ENCODE measurements at places on chromosomes 5 and 9.

DNA sequence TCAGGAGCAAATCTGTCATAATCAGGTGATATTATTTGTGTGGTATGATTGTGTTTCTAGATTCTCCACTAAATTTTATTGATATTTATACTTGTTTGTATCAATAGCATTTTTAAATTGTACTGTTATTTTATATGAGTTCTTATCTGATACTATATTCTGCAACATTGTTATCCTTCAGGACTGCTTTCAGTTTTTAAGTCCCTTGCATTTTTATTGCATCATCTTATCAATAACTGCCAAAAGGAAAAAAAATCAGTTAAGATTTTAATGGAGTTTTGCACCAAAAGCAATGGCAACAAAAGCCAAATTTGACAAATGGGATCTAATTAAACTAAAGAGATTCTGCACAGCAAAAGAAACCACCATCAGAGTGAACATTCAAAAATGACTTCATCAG lies 741.3 kb upstream of the CTNND2 start:
- no peak for DNase-seq

DNA sequence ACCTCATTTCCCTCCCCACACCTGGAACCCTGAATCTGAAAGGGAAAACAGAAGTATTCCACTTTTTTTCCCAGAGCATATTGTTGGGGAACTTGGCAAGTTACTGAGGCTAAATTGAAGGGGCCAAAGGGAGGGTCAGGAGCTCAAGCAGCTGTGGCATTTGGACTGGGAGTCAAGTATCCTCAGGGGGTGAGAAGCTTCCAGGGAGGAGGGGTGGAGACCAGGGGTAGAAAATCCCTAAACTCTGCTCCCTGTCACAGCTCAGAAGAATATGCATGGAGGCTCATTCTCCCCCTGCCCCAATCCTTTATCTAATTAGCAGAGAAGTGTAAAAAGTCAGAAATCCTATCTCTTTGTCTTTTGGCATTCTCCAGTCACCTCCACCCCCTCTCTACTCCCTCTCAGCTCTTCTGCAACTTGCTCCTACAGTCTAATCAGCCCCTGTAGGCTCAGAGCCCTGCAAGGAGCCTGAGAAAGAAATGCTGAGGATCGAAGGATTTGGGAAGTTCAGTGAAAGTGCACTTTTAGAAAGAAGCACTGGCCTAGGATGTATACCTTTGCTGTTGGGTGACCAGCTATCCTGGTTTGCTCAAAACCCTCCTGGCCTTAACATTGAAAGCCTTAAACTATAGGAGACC lies 5.7 kb upstream of the WNT8A start:
- no peak for DNase-seq

- DNase-seq = no peak
Measured at GRCh38 chr5:10620346-10620745, 56.5 kb downstream of the ANKRD33B start.

DNA sequence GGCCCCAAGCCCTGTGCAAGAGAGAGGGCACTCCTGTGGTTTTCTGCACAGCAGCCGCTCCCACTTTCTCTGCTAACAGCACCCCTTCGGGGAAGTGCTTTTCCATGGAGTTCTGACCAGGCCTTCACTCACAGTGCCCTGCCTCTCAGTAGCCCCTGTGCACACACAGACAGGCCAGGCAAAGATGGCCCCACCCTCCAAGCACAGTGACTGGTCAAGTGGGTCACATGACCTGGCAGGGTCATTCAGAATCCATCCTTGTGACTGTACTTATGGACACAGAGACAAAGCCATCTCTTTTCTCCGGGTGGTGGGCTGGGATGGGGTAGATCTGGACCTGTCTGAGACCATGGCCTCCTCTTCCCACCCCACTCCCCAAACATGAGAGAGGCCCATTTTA lies 82.5 kb downstream of the PSD2 start:
- DNase-seq = no peak

DNA sequence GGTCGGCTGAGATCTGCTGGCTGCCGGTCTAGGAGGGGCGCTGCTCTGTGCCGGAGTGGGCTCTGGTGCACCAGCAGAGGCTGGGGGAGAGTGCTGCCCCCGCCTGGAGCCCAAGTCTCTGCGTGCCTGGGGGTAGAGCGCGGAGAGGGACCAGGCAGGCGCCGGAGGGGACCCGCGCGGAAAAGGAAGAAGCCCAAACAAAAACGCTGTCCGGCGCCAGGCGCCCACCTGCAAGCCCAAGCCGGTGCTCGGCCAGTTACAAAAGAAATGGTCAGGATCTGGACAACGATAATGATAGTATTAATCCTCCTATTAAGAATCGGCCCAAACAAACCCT lies 571 bp upstream of the S1PR3 start:
- DNase-seq = no peak

Measured in HS-5 (cell line).